ENCODE measurements at places on chromosomes 12 and 14.
A peak's percentile ranks its signal among the peaks of the same experiment; 100 is the strongest.

DNA sequence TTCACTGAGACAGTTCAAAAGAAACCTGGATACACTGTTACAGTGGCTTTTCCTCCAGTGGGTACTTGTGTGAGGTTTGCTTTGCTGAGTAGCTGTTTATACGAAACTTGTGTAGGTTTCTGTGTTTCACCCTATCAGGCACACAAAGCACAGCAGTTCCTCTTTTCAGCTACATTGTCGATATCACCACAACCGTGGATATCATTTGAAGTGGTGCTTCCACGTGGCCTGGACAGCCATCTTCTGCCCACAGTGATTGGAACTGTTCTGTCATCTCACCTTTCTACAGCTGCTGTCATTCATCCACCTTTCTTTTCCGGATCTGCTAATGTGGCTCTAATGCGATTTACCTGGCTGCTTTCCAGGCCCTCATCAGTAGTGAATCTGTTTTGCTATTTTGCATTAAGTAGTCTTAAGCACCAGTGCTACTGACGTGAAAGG lies 368.8 kb downstream of the SYT1 start:
- no peak for DNase-seq

DNA sequence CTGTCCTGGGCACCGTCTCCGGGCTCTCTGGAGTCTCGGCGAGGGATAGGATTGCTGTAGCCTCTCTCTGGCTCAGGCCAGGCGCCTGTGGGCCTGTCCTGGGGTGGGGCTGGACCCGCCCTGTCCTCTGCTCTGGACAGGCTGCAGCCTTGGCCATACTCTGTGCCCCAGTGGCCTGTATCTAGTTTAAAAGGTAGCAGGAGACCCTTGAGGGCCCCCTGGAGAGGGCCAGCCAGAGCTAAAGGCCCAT lies 1.8 kb downstream of the KIF26A start:
- DNase-seq: no peak

DNA sequence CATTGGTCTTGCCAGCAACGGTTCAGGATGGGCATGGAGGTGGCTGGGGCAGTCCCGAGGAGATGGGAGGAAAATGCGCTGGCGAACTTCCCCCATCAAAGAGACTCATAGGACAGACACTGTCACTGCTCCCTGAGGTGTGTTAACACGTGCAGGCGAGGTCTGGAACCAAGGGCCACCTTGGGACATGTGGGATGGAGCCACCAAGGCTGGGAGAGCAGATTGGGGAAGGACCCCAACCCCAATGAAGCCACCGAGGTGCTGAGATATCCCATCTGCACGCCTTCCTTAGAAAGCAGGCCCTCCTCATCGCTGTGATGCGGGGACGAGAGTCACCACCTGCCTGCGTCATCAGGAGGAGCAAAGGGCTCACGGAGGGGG lies 16.9 kb upstream of the BEGAIN start:
- no peak for DNase-seq

DNA sequence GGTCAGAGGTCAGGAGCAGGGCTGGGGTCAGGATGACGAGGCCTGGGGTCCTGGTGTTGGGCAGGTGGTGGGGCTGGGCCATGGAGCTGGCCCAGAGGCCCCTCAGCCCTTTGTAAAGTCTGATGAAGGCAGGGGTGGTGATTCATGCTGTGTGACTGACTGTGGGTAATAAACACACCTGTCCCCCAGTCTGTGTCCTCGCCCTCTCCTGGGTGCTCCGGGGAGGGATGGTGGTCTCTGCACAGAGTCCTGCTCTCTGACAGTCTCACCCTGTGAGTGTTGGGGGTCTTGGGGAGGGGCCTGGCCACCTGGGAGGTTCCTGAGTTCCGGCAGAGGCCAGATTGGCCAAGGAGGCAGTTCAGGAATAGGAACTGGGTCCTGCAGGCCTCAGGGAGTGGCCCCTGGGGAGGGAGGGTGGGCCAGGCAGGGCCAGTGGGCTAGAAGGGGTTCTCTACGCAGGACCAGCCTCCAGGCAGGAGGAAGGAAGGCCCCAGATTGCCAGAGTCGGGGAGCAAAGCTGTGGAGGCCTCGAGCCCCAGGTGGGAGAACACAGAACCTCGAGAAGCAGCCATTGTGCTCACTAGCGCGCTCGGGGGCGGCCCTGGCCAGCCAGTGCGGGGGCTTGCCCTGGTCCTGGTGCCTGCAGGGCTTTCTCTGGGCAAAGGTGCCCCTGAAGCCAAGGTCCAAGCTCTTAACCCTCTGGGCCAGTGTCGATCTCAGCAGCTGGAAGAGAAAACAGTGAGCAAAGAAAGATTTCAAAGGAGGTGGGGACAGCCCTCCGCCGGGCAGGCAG lies 14.4 kb downstream of the ACADS start:
- DNase-seq: no peak

GRCh38 chr14:101026341-101026740 lies 122.8 kb upstream of the RTL1 start:
- no peak for DNase-seq

DNA sequence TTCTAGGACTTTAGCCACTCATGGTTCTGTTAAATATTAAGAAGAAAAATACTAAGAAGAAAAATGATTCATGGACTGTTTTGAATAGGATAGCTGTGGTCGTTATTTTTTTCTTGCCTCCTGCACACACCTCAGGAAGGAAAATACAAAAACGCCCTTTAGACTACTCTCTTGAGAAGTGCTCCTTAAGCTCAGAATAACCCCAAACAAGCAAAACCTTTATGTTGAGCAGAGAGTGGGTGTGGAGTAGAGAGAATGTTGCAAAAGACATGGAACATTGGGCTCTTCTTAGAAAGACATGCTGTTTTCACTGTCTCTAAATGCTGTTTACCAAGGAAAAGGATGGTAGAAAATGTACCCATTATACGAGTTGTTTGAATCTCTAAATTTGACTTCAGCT lies 140.3 kb downstream of the LMNTD1 start:
- no peak for DNase-seq

DNA sequence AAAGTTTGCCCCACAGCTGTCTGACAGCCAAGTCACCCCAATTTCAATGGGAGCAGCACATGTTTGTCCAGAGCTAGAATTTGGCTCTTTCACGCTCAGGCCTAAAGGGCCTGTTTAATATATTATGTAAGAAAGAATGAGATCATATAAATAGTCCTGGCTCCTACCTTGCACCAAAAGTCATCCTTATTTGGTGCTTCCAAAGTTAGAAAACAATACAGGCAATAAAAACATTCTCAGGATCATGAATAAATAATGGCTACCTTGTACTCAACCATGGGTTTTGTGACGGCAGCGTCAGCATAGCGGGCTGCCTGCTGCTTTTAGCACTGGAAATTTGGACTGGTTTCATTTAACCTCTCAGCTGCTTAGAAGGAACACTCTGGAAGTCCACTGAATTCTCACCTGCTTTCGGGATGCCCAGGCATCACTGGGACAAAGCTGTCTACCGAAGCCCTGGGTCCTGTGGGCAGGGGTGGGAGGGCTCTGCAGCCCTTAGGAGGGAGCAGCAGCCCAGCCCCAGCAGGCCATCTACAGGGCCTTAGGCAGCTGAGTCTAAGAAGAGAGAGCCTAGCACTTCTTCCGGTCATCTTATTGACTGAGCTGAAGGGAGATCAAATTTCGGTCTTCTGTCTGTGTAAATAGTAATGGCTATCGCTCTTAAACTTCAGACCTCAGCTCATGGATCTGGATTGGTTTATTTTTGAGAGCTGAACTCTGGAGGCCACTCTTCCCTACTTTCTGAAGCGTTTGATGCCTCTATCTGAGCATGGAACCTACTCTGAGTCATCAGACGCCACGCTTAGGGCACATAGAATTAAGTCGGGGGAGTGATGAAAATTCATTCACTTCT lies 106.5 kb downstream of the SAMD4A start:
- no peak for DNase-seq

- DNase-seq: no peak
Measured at GRCh38 chr12:103102225-103102744, 144.8 kb downstream of the ASCL1 start.

GRCh38 chr12:92971859-92972524 lies 42.9 kb upstream of the EEA1 start:
- DNase-seq: no peak

GRCh38 chr12:71069311-71069710 lies 88.5 kb downstream of the TSPAN8 start:
- no peak for DNase-seq

DNA sequence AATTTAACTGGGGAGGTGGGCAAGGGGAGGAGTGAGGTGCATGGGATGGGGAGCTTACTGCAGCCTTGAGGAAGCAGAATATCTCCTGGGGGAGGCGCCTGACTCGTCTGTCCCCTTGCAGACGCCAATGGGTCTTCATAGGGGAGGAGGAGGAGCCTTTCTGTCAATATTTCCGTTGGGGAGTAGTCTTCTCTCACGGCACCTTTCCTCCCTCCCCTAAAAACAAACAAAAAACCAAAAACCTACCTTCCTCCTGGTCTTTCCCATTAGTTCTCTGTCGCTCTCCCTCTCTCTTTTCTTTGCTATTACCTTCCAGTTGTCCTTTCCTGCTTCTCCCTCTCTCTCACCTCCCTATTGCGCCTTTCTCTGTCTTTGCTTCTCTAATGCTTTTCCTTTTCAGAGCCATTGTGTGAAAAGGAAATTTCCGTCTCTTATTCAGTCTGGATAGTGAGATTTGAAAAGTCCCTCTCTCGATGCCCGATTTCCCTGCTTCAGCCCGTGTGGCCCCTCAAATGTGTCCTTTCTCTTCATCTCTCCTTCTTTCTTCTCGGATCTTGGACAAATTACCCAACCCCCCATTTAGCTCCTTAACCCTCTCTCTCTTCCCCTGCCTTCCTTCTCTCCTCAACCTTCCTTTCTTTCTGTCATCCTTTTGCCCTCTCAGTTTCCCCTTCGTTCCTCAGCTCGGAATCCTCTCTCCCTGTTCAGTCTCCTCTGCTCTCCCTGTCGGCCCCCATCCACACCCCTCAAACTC lies 5.9 kb downstream of the GPR84 start:
- peak; percentile 16 for DNase-seq

GRCh38 chr12:77914081-77914488 lies 83.4 kb downstream of the NAV3 start:
- DNase-seq: no peak

- DNase-seq: no peak
Measured at GRCh38 chr12:121805171-121806008, 1.6 kb downstream of the SETD1B start.

GRCh38 chr12:48183876-48184548 lies 568 bp downstream of the CCDC184 start:
- no peak for DNase-seq

All from activated gamma-delta T cell treated with Interleukin-2 at 50 U/mL for 16 hours (primary cell).